ENCODE measurements at places on chromosomes 1 and 21.

- DNase-seq, result no peak
Measured at GRCh38 chr21:36966821-36967768, 626 bp upstream of the HLCS start.

- no peak for DNase-seq
Measured at GRCh38 chr1:40973912-40974311, 5.6 kb upstream of the CTPS1 start.

GRCh38 chr1:217089361-217090014, 366.3 kb upstream of the ESRRG start:
- peak; percentile 42 for DNase-seq

DNA sequence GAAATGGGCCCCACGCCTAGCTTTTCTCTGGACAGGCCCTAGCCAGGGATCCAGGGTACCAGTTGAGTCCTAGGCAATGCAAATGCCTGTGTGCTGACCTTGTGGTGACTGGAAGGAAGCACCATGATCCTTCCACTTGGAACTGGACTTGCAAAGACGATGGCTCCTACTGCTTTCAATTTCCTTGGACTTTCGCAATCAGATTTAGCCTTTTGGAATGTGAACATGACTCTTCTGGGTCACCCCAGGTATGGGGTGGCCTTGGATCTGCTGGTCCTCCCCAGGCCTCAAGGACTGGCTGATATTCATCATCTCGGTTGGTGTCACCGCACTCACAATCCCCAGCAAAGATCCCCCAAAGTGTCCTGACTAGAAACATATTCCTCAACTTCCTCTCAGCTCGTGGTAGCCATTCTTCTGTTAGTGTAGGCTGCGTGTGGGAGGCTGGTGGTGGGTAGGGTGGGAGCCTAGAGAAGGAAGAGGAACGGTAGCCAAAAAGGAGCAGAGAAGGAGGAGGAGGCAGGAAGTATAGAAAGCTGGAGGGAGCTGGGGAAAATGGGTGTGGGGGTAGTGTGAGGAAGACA, 130.5 kb downstream of the PPIAL4G start:
- no peak for DNase-seq

DNA sequence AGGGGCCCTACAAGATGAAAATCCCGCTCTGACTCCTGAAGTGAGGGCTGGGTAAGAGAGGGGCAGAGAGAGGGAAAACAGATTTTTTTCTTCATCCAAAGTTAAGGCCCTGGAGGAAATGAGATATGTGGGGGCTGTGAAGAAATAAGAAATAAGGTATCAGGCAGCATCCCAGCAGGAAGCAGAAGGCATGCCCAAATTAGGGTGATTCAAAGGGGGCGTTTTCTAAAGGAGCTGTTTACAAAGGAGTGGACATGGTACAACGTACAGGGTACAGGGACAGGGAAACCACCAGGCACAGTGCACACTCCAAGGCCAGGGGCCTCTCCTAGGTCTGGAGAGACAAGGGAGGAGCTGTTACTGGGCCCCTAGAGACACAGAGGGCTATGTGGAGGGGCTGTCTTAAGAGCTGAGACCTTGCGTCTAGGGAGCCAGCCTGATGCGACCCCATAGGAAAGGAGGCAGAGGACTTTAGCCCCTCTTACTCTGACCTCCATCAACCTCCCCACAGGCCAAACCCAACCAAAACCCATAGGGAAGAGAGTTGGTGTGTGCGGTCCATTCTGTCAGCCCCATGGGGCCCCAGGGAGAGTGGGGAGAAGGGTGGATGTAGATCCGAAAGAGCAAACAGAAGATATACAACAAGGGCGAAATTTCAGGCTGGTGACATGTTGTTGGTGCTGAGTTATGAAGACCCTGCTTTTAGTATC, 38.6 kb downstream of the STYXL2 start:
- no peak for DNase-seq

GRCh38 chr1:205339197-205339702, 17.5 kb downstream of the KLHDC8A start:
- no peak for DNase-seq

- DNase-seq, result no peak
Measured at GRCh38 chr1:109499661-109500536, 6.0 kb downstream of the CYB561D1 start.

DNA sequence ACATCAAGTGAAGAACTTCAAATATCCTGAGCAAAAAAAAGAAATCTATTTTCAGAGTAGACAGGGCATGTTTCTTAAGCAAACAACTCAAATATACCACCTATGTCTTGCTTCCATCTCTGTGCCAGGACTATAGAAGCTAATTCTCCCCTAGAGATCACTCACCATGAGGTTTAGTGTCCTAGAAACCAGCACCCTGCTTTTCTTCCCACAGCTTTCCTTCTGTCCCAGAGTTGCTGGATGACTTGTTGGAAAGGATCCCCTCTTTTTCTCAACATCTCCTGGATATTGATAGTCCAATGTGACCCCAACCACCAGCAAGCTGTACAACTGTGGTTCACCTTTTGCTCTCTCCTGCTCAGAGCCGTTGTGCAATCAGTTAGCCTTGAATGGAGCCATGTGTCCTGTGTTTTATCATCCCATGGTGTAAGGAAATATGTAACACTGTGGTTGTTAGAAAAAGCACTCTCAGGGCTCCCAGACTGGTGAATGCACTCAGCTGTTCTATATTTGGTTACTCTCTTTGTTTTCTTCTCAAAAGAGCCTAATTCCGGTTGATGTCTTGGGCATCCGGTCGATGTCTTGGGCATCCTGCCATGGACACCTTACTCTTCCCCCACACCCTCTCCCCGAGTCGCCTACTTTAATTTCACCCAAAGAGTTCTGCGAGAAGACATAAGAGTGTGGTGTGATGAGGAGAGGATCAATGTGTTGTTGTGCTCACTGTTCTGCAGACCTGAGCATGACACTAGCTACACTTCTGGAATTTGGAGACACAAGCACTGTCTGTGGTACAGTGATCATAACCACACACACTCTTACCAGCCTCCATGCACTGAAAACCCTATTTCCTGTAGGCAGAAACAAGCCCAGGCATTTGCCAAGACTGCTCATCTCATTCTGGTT, 1.7 kb downstream of the TNFSF4 start:
- no peak for DNase-seq

DNA sequence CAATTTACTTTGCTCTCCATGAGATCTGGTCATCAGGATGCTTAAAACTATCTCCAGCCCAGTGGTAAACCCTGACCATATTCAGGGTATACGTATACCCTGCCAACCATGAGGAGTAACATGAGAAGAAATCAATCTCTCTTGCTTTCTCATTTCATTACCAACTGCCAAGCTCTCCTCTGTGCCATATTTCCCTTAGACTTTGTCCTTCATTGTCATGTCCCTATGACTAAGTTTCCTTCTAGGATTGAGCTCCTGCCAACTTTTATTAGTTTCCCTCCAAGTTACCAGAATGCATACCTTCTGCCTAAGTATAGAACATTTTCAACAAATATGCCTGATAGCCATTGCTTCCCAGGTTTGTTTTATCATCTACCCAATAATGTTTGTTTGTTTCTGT, 1113.9 kb upstream of the B3GALT2 start:
- no peak for DNase-seq

DNA sequence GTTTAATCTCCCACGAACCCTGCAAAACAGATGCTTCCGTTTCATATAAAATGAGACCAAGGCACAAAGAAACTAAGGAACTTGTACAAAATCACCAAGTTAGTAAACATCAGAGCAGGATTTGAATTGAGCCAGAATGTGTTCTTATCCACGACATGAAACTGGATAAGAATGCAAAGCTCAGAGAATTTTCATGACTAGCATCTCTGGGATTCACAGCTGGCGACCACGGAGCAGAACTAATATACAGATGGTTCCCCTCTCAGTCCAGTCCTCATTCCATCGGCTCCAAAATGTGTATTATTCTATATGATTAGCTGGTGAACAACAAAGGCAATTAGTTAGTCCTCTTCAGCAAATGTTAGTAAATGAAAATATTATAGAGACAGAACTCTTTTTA, 72.3 kb upstream of the ERG start:
- DNase-seq, result no peak

DNA sequence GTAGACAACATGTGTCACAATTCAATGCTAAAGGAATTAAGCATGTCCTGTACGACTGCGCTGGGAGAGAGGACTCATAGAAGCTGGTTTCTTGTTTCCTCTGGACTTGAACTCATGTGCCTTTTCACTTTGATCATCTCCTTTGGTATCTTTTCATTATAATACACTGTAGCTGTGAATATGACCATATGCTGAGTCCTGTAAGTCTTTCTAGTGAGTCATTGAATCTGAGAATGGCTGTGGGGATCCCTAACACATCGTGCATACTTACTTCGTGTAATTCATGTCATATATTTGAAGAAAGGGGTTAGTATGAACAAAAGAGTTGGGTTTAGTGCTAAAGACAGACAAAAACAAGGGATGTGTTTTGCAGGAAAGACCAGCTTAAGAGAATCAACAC, 148.1 kb upstream of the RUNX1 start:
- no peak for DNase-seq

DNA sequence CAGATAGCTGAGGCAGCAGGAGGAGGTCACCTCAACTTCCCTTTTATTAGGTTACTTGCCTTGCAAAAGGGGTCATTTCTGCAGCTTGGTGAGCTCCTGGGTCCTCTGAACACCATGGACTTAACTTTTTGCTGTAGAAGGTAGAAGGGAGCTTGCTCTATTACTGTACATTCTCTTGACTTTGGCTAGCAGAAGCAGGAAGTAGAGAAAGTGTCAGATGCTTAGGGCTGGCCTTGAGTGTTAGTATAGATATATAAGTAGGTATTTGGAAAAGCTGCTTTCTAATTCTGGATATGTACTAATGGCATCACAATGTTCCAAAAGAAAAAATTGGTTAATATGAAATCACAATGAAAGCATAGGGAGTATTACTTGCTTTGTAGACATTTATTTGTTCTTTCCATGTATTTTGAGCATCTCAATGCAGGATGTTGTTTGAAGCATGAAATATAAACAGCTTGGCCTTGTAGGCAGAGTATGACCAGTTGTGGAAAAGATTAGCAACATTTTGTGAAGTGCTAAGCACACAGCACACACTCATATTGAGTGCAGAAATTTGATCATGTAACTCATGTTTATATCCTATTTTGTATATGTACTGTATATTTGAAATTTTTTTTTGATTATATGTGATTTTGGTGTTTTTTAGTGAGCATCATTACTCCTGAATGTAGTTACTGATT, 108.8 kb downstream of the DYRK1A start:
- DNase-seq, result no peak

- no peak for DNase-seq
Measured at GRCh38 chr1:201556841-201557571, 18.1 kb downstream of the NAV1 start.

GRCh38 chr1:41387667-41388091, 26.4 kb downstream of the FOXO6 start:
- no peak for DNase-seq

- DNase-seq, result no peak
Measured at GRCh38 chr1:15951341-15952153, 24.4 kb downstream of the ZBTB17 start.

GRCh38 chr1:6168947-6169586, 11.1 kb downstream of the CHD5 start:
- DNase-seq, result no peak

GRCh38 chr1:31663622-31664452, 19.2 kb upstream of the PEF1 start:
- DNase-seq, result no peak

DNA sequence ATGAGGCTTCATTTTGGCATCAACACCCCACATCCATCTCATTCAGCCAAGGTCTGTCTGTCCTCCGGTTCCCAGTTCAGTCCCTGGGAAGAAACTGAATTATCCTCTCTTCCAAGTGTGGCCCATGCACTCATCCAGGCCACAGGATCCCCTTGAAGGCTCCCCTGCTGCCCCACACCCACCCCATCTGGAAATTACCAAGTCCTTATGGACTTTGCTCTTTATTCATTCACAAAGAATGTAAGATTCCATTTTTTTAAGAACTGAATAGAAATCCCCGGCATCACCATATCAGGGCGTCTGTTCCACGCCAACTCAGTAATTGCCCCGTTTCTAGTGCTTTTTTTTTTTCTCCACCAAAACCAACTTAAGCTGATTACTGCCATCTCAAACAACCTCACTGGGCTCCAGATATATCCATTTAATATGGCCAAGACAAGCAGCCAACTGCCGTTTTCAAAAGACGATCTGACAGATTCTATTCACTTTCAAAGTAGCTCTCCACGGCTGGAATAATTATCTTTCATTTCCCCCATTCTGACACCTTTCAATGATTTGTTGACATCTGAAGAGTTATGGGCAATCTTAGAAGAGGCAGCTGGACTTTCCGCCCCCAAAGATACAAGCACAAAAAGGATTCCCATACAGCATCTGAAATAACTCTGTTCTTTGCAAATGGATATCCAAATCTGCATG, 55.9 kb downstream of the OLIG1 start:
- DNase-seq, result no peak

- no peak for DNase-seq
Measured at GRCh38 chr1:61604684-61605083, 120.3 kb downstream of the TM2D1 start.

Data from hippocampal formation (tissue), 2 donors.